Hematopoietic multipotent progenitor cell (in vitro differentiated cells): ENCODE measurements at places on chromosomes 3 and 15. TPM values are rescaled to one million over a fixed set of nuclear protein-coding genes. Genes with fewer than 3 reads are reported as not detected.

Gene SGO1
- total RNA-seq: 0.81 TPM

Gene CCR2
- 0.81 TPM for total RNA-seq

Gene DLEC1
- total RNA-seq: 0.54 TPM

Gene SEMA4B
- 13.7 TPM for total RNA-seq
